ENCODE measurements at places on chromosomes 16 and 17.

- no peak for DNase-seq
- H3K27ac ChIP-seq: no peak overlapping the region
- peaks cover 31% of the 10 kb centered on the region for H3K27me3 ChIP-seq
- peaks cover 32% of the 10 kb centered on the region for H3K36me3 ChIP-seq
- H3K4me3 ChIP-seq: no peak overlapping the region
- peaks cover 32% of the 10 kb centered on the region for H3K4me1 ChIP-seq
These were observed 2.5 kb downstream of the AATF start for GRCh38 chr17:36951084-36951789.

DNA sequence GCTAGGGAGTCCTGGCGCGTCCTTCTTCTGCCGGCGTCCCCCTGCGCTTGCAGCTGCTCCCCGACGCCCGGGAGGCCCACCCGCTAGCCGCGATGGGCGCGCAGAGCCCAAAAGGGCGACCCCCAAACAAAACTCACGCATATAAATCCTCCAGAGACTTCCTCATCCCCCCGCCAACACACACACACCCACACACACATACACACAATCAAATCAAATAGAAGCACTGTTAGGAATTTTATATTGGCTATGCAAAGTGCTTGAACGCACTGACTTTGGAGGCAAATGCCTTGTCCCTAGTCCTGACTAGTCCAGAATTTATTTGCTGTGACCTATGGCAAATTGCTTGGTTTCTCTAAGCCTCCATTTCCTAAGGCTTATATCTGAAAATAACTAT is 23.8 kb upstream of the CRYM start:
- H3K36me3 ChIP-seq: no peaks in the 10 kb centered on the region
- no peak overlapping the region for H3K27ac ChIP-seq
- H3K4me3 ChIP-seq: peak overlapping the region; percentile 78
- H3K4me1 ChIP-seq: peaks cover 12% of the 10 kb centered on the region

- no peak overlapping the region for H3K4me3 ChIP-seq
- H3K36me3 ChIP-seq: peaks cover 71% of the 10 kb centered on the region
- no peak overlapping the region for H3K27ac ChIP-seq
- H3K27me3 ChIP-seq: no peaks in the 10 kb centered on the region
These were observed 36.2 kb downstream of the STH start for GRCh38 chr17:46035112-46035818.

DNA sequence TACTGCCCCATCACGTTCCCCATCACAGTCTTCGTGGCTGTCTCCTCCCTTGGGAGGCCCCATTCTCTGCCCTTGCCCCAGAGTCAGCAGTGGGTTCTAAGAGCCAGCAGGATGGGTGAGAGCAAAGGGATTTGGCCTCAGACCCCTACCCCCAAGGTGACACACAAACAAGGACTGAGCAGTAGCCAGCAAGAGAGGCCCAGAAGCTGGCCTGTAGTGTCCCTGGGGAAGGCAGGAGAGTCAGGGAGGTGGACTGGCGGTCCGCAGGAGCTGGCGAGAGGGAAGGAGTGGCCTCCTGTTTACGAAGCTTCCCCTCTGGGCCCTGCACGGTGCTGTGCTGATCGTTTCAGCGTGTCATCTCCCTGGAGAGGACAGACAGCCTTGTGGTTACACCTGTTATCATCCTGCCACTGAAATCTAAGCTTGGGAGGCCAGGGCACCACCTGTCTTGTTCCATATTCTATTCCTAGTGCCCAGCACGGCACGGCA is 8.4 kb downstream of the WDR81 start:
- no peak for DNase-seq
- no peaks in the 10 kb centered on the region for H3K36me3 ChIP-seq
- no peak overlapping the region for H3K4me3 ChIP-seq
- H3K27ac ChIP-seq: no peak overlapping the region
- H3K27me3 ChIP-seq: no peaks in the 10 kb centered on the region

DNA sequence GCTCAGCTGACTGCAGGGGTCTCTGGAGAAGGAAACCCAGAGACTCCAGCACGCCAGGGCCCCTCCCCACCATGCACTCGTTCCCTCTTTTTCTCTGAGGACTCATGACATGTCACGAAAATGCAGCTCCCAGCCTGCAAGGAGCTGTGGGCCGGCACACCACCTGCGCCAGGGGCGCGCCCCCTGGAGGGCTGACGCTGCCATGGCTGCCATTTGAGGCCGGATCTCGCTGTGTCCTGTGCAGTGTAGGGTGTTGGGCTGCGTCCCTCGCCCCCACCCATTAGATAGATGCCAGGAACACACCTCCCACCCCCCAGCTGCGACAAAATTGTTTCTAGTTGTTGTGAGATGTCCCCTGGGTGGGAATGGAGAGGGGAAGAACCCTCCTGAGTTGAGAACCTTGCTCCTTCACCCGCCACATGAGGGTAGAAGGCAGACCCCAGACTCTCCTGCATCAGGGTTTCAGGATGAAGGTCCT is 8.2 kb downstream of the SYNGR2 start:
- H3K27me3 ChIP-seq: no peaks in the 10 kb centered on the region
- no peak overlapping the region for H3K27ac ChIP-seq
- H3K36me3 ChIP-seq: peaks cover 29% of the 10 kb centered on the region
- peaks cover 14% of the 10 kb centered on the region for H3K4me1 ChIP-seq
- peak; percentile 86 for DNase-seq

GRCh38 chr16:56793492-56793891 is 63.6 kb downstream of the NUP93 start:
- peak; percentile 55 for DNase-seq
- H3K27me3 ChIP-seq: no peaks in the 10 kb centered on the region
- no peak overlapping the region for H3K27ac ChIP-seq
- no peak overlapping the region for H3K4me3 ChIP-seq

- peak; percentile 50 for DNase-seq
- no peaks in the 10 kb centered on the region for H3K27me3 ChIP-seq
- no peaks in the 10 kb centered on the region for H3K4me1 ChIP-seq
- H3K27ac ChIP-seq: no peak overlapping the region
- 0 out of 2 replicates have a peak, but pooled peaks cover 5% of the 10 kb centered on the region for H3K36me3 ChIP-seq
These were observed 25.9 kb downstream of the MYH3 start for GRCh38 chr17:10631048-10631700.

All from GM23338 (cell line).